ENCODE measurements at places on chromosomes 6 and 20.

DNA sequence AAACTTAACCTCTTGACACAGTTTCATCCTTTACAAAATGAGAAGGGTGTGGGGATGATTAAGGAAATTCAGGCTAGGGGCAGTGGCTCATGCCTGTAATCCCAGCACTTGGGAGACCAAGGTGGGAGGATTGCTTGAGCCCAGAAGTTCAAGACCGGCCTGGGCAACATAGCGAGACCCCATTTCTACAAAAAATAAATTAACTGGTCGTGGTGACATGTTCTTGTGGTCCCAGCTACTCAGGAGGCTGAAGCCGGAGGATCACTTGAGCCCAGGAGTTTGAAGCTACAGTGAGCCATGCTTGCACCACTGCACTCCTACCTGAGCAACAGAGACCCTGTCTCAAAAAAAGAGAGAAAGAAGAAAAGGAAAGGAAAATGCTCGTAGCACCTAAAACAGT is 9.0 kb downstream of the ZSWIM3 start:
- no peak for DNase-seq

- peak; percentile 37 for DNase-seq
Observed at GRCh38 chr20:3781153-3781910, at the start of gene SPEF1. Gene SPEF1, minus strand, starts transcription at chr20:3781448. Its CDS starts 161 bp downstream, at chr20:3781287.

DNA sequence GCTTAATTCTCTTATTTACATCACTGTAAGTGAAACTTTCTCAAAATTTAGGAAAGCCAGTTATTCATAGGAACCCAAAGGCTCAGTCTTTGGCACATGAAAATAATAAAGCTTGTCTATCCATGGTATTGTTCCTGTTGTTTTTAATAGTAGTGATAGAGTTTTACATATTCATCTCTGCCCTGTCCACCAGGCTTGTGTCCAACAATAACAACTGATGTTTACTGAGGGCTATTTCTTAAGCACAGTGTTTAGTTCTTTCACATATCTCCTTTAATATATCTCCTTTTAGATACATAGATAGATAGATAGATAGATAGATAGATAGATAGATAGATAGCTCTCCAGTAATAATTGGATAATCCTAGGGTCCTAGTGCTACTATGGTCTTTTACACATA is 34.2 kb downstream of the FOXQ1 start:
- DNase-seq = no peak

- DNase-seq = no peak
Observed at GRCh38 chr6:129590408-129591022, 119.5 kb downstream of the ARHGAP18 start.

GRCh38 chr6:118804091-118804490 is 89.9 kb upstream of the ASF1A start:
- no peak for DNase-seq

DNA sequence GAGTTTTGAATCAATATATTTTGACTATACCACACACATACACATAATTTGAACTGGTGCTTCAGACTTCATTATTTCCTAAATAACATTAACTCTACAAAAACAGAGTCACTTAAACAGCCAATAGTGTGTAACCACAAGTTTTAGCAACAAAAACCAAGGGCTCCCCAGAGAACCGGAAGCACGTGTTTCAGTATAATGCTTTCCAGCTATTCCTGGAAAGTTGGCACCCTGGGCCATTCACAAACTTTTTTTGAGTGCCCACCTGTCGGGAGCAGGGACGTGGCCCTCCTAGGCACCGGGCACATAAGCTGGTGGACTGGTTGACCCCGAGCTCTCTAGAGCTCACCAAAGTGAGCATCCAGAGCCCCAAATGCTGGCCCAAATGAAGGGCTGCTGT is 1.9 kb upstream of the SLC35D3 start:
- no peak for DNase-seq

DNA sequence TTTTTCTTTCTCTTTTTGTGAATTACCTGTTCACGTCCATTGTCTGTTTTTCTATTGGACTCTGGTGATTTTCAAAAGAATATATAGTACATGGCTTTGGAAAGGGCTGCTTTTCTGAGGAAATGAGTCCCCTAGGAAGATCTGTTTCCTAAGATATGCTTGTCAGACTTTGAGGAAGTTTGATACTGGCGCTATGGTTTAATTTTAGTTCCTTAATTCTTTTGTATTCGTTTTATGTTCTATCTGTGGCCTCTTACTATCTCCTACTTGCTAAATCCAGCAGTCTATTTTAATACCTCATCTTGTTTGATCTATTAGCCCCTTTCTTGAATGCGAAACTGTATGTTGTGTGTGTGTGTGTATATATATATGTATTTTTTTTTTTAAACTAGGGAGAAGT is 101.9 kb downstream of the LIN28B start:
- no peak for DNase-seq

All from stimulated activated CD4-positive, alpha-beta T cell treated with anti-CD3 and anti-CD28 coated beads, Interleukin-4, amount 100 ng/mL, for 48 hours (primary cell).